Bronchus fibroblast of lung (primary cell): ENCODE measurements at places on chromosomes 16 and 17. TPM values are rescaled to one million over a fixed set of nuclear protein-coding genes. Genes with fewer than 3 reads are reported as not detected.

MT4 gene
- not detected in 2 replicates for total RNA-seq

TRPV2 gene
- 38.3 and 39.7 TPM in 2 replicates for total RNA-seq

SERPINF2 gene
- under 0.01 TPM in 1 of 2 replicates, not detected in the other for total RNA-seq

KRTAP9-2 gene
- not detected in 2 replicates for total RNA-seq

RND2 gene
- total RNA-seq, result 0.45 and 0.50 TPM in 2 replicates

WSCD1 gene
- total RNA-seq, result 3.3 and 4.5 TPM in 2 replicates

SLFN11 gene
- 52.5 and 57.3 TPM in 2 replicates for total RNA-seq

RCVRN gene
- total RNA-seq, result not detected in 2 replicates
